ENCODE measurements at places on chromosomes 5 and 9. TPM values are rescaled to one million over a fixed set of nuclear protein-coding genes. Genes with fewer than 3 reads are reported as not detected.

- DNase-seq = no peak
Observed at GRCh38 chr9:34072410-34072809, 23.7 kb upstream of the UBAP2 start.

DNA sequence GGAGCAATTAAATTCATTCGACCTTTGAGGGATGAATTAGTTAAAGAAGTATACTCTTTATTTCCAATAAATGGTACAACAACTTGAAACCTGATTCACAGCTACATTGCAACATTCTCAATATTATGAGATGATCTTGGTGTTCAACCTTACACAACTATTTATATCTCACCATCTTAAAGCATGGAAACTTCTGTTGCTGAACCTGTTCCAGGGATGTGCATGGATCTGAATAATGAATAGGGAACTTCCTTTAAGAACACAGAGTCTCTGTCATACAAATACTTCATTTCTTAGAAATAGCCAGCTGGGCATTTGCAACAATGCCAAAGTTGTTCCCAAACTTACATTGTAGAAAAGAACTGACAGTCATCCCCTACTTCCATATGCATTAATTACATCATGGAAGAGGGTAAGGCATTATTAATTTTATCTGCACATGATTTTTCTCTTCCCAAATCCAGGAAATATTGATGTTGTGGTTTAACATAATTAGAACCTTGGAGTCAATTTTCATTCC lies 39.8 kb upstream of the CCDC112 start:
- DNase-seq = no peak

DNA sequence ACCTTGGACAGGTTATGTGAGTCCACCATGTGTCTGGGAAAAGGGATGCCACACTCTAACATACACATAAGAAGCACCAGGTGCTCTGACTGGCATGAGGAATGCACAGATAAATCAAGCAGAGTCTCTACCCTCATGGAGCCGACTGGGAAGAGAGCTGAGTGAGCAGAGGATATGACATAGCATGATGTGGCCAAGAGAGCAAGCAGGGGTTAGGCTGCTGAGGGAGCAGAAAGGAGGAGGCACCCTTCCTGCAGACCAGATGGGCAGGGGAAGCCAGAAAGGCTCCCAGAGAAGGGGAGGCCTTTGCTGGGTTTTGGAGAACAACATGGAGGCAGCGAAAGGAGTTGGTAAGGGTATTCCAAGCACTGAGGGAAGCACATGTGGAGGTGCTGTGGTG lies 223.1 kb downstream of the GNA14 start:
- DNase-seq = no peak

- DNase-seq = no peak
Observed at GRCh38 chr5:115723220-115723619, 93.2 kb downstream of the CDO1 start.

DNA sequence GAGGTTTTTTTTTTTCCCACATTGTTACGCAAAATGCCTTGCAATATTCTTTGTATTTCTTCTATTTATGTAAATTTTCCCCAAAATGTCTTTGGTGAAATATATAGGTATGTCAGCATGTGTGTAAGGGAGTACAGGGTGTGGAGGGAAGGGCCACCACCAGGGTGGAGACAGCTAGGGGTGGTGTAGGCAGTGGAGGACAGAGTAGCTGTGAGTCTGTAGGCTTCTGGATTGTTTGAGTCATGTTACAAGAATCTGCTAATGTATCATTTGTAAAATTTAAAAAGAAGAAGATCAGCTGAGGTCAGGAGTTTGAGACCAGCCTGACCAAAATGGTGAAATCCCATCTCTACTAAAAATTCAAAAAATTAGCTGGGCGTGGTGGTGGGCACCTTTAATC lies 175.5 kb downstream of the NXNL2 start:
- no peak for DNase-seq

DNA sequence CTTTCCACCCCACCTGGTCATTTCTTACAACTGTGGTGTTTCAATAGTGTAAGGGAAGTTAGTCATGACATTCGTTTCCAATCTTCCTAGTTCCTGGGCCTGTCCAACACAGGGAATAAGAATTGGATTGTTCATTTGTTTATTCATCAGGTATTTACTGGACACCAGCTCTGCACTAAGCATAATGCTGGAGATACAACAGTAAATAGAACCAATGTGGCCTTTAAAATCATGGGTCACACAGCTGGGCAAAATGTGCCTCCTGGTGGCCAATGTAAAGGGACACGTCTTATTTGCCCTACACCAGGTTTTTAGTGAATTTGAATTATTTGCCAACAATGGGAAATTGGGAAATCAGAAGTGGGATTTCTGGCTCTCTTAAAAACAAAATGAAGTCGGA lies 10.4 kb downstream of the ABLIM3 start:
- no peak for DNase-seq

- DNase-seq = no peak
Observed at GRCh38 chr5:74616236-74617146, 24.0 kb downstream of the ENC1 start.

DNA sequence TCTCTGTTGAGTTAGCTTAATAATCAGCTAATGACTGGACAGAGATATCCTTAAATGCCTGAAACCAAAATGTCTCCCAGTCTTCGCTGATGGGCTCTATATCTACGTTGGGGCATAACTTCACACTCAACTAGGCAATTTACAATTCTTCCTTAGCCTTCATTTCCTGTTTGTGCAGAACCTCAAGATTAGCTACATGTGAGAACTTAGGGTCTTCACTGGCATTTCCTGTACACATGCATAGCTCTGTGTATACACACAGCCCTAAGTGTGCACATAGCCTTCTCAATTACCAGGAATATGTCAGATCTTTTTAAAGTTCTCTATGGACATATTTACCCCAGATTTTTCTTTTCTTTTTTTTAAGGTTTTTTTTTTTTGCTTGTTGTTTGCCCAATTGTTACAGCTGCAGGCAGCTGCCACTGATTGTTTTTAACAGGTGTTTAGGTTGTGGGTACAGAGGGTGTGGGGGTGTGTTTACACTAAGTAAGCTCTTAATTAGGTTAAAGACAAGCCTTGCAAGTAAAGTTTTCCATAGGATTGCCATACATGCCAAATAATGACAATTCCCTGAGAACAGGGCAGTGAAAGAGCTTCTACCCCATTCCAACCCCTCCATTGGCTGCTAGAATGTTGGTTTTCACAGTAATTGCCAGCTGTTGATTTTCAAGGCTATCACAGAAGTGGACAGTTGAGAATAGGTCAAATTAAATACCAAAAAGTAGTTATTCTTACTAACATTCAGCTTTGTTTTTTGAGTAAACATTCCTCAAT lies 441.0 kb downstream of the TLE4 start:
- DNase-seq = no peak

GRCh38 chr5:180105827-180106312 lies 34.3 kb upstream of the RNF130 start:
- DNase-seq = no peak

DNA sequence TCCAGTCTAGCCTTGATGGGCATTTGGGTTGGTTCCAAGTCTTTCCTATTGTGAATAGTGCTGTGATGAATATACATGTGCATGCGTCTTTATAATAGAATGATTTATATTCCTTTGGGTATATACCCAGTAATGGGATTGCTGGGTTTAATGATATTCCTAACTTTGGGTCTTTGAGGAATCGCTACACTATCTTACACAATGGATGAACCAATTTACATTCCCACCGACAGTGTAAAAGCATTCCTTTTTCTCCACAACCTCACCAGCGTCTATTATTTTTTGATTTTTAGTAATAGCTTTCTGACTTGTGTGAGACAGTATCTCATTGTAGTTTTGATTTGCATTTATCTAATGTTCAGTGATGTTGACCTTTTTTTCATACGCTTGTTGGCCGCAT lies 1040.1 kb downstream of the MAT2B start:
- no peak for DNase-seq

Gene EGFLAM
- 3.5 TPM for total RNA-seq
